Sigmoid colon (tissue), 7 donors: ENCODE measurements at places on chromosomes 12 and 14. TPM values are rescaled to one million over a fixed set of nuclear protein-coding genes. Genes with fewer than 3 reads are reported as not detected.

E2F7 gene
- total RNA-seq, result not detected

TEDC1 gene
- total RNA-seq, result 0.16 TPM

TPPP2 gene
- not detected for total RNA-seq

ALG10 gene
- 3.7 TPM for total RNA-seq

AMN gene
- total RNA-seq, result not detected

STAB2 gene
- not detected for total RNA-seq

CLMN gene
- total RNA-seq, result 9.1 TPM

KRT5 gene
- not detected for total RNA-seq

RHEBL1 gene
- total RNA-seq, result not detected

CLEC9A gene
- total RNA-seq, result not detected

FMNL3 gene
- total RNA-seq, result 12.2 TPM

ENDOU gene
- total RNA-seq, result 1.6 TPM

TCL1B gene
- not detected for total RNA-seq

IL22 gene
- total RNA-seq, result not detected

TEX52 gene
- total RNA-seq, result not detected
